ENCODE measurements at places on chromosomes 6 and 20.

- DNase-seq, result no peak
Observed at GRCh38 chr6:115832186-115832585, 228.5 kb downstream of the FRK start.

- no peak for DNase-seq
Observed at GRCh38 chr6:157717340-157717748, 105.7 kb upstream of the SNX9 start.

DNA sequence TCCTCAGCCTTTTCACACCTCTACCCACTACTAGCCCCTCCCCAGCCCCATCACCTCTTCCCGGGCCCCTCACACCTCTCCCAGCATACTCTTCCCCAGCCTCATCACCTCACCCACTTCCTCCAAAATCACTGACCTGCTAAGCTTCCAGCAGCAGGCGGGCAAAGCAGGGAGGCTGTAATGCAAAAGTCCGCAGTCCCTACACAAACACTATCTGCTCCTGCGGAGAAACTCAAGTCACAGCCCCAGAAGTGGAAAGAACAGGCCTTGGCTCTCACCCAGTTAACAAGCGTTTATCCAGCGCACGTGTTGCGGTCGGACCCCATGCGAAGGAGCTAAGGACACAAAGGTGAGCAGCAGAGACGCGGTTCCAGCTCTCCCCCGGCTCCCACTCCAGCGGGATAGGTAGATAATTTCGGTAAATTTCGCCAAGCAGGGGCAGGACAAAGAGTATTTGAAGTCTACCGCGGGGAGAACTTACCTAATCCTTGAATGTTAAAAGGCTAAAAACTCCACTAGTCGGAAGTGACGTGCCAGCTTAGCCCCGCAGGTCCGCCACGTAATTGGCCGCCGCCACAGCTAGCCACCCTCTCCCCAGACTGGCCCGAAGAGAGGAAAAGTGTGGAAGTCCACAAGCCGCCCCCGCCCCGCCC, 728 bp upstream of the TRIM39 start:
- DNase-seq, result no peak

- DNase-seq, result no peak
Observed at GRCh38 chr6:44788387-44788981, 401.0 kb downstream of the CDC5L start.
